NCI-H1930 (cell line): ENCODE measurements at places on chromosomes 3 and 15.

DNA sequence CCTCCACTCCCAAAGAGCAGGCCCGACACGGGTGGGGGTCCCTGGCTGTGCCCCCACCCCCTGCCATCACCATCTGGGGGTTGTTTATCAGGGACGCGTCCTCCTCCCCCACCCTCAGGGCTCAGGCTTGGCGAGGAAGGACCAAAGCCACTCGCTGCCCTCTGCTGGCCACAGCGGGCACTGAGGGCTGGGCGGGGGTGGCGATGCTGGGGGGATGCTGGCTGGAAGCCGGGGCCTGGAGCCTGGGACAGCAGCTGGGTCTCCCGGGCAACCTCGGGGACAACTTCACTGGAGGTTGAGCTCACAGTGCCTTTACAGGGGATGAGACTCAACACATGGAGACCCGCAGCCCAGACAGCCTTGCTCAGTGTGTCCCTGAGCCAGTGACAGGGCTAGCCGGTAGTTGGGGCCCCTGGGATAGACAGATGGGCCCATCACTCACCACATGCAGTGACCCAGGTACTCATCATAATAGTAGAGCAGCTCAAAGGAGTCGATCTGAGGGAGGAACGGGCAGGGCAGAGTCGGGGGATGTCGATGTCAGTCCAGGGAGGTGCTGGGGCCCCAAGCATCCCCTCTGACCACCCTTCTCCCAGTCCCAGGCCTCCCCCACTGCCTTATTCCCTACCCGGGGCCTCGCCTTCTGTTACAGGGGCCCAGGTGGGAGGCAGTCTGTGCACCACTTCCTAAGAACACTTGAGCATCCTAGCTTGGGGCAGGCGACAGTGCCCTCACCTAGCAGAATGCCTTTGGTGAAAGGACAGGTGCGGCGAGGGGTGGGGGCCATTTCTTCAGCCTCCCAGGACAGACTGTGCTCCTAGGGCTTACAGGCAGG lies 5.9 kb upstream of the CALML4 start:
- no peak for DNase-seq

- DNase-seq: no peak
Measured at GRCh38 chr15:89321521-89322410, 12.9 kb downstream of the POLG start.

DNA sequence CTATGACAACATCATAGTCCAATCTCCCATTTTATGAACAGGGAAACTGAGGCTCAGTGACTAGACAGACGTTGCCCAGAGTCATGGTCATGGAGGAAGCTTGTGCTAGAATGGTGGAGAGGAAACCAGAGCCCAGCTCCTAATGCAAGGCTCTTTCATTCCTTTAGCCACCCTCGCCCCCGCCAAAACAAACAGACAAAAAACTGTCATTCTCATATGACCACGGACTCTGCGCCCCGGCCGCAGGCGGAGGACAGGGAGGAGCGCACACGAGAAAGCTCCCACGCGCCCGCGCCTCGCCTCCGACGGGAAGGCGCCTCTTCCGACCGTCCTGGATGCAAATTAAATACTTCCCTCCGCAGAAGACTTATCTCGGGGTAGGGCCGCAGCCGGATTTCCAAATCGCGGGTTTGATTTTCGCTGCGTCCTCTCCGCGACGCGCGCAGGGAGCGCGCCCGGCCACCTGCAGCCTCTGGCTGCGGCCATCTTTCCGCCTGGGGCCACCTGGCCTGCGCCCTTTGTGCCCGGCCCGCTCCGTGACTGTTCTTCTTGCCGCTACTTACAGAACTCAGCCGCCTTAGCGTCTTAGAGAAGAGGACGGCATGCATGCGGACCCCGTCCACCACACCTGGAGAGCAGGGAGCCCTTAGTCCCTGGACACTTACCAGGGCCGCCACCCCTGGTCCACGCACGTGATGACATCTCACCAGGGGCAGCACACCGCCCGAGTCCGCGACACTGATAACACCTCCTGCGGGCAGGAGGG lies 670 bp upstream of the ATP13A3 start:
- peak; percentile 13 for DNase-seq

DNA sequence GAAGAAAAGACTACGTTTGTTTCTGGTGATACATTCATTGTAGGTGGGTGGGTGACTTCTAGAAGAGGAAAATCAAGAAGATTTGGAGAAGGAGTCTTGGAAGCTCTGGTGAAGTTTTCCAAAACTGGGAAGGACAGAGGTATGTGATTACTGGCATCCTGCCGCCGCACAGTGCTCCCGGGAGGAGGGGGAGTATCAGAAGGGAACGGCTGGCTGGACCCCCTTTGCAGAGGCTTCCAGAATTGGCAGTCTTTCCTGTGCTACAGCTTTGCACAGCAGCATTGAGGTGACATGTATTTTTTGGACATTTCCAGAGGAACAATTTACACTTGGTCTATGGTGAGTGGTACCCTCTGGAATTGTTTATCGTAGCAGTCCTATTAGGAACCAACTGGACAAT lies 75.7 kb upstream of the EOMES start:
- no peak for DNase-seq

- no peak for DNase-seq
Measured at GRCh38 chr3:72748659-72749058, 99.6 kb downstream of the SHQ1 start.

- no peak for DNase-seq
Measured at GRCh38 chr15:56890038-56890437, 28.4 kb upstream of the TCF12 start.

DNA sequence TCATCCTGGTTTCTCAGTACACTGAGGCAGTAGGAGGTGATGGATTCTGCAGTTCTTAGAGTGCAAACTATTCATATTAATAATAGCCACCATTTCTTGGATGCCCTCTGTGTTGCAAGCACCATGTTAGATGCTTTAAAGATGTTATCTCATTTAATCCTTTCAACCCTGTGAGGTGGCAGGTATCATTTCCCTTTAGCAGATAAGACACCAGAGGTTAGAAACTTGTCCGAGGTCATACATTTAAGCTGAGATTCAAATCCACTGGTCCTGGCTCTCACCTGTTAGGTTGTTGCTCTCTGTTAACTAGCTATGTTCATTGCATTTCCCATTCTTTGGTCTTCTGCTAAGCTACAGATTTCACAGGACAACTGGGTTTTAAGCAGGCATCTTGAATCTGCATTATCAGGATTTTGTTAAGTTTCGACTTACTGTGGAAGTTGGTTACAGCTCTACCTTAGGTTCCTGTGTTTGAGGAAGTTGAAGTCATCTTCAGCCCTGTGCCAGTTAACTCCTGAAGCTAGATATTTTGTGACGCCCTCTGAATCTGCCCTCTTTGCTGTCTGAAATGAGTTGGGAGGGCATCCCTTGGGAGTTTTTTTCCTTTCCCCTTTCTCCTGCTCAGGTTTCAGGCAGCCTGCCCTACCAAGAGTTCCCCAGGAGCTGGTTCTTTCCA lies 6.4 kb downstream of the PDE8A start:
- DNase-seq: no peak

DNA sequence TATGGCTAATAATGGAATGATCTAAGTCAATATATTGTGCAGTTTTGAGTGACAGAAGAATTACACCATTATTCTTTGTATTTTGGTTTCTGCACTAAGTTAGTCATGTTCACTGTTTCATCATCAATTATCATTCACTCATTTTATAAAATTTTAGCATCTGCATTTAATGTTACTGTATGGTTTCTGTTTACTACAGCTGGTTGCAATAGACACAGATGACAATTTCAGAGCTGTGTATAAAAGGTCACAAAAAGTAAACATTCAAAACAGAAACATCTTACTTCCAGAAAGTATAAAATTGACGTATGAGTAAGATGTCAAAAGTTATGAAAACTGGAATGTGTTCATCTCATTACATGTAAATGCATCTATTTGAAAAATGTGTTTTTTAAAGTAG lies 111.1 kb upstream of the GBE1 start:
- no peak for DNase-seq

GRCh38 chr3:41652506-41652905 lies 309.4 kb downstream of the ULK4 start:
- no peak for DNase-seq

- no peak for DNase-seq
Measured at GRCh38 chr3:105140899-105141367, 225.8 kb upstream of the ALCAM start.

DNA sequence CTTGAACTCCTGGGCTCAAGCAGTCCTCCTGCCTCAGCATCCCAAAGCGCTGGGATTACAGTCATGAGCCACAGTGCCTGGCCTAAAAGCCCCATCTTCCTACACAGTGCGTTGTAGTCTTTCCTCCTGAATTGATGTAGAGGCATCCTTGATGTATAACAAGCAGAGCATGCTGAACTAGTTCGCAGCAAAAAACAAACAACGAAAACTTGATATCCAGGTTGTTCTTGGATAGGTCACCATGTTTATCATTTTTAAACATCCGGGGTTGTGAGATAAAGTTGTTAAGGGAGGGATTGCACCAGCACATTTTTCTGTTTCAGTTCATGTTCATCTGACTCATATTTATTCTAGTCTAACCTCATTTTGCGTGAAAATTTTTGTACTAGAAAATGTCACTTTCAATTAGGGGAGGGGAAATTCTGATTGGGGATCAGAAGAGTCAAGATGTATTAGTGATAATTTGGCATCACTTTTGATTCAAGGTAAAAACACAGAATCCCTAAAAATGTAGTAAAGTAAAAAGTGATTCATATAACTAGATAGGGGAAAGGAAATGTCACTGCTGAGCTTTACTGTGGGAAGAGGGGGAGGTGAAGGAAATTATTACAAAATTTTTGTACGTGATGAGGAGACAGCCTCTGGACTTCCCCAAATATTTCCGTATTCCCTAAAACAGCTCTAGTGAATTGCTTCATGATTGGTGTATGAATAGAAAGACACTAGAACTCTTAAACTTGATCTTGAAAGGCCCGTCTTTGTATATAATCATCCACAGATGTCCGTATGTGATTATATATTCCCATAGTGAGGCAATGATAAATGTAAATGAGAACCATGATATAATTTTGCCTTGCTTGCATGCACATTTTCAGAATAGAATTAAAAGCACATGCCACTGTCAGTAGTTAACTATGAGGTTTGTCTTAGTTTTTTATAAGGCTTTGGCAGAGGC lies 22.9 kb downstream of the RAB8B start:
- no peak for DNase-seq

DNA sequence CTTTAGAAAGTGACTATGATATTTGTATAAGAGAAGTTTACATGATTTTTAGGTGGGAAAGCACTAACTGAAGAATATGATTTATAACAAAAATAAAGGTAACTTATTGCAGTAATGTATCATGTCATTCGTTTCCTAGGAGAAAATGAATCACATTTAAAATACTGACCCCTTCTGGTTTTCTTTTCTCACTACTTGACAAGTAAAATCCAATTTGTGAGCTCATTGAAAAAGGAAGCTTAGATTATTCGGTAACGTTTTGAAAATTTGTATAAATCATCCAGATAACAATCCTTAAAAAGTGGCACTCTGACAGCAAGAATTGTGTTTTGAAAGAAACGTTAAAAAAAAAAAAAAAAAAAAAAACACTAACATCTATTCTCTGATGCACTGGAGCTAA lies 39.0 kb downstream of the NSUN3 start:
- no peak for DNase-seq

GRCh38 chr3:183800243-183800863 lies 25.0 kb downstream of the MAP6D1 start:
- no peak for DNase-seq

GRCh38 chr3:59237121-59237520 lies 187.3 kb upstream of the CFAP20DC start:
- no peak for DNase-seq

DNA sequence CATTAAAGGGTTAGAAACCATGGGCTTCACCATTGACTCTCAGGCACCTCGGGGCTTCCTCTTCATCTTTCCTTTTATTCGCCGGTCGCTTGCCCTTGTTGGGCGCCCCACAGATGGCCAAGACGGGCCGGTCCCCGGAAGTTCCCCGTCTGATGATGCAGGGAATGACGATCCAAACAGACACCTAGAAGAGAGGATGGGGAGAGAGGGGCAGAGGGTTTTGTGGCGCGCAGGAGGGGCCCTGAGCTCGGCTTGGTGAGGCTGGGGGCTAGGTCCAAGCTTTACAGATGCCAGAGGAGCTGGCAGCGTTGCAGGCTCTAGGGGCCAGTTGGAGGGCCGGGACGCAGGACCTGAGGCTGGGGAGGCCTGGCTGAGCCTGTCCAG lies 532 bp upstream of the ESYT3 start:
- DNase-seq: no peak

DNA sequence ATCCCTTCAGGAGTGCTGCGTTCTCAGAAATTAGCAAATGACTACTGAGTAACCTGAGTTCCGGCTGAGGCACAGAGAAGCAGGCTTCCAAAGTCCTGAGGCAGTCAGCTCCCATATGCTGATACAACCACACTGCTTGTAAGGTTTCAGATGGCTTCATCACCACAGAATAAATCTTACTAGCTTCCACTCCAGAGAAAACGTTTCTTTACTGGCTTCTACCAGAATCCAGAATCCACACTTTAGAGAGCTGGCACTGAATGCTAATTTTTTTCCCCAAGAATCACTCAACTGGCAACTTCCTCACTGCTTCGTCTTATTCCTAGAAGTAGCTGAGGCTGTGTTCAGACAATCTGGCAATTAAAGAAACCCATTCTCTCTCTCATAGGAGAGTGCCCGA lies 21.4 kb downstream of the TAMM41 start:
- DNase-seq: no peak

- DNase-seq: no peak
Measured at GRCh38 chr15:78045189-78045588, 32.3 kb downstream of the TBC1D2B start.

- no peak for DNase-seq
Measured at GRCh38 chr3:46154311-46154710, 53.8 kb downstream of the CCR1 start.

GRCh38 chr3:168341192-168341815 lies 245.6 kb upstream of the GOLIM4 start:
- DNase-seq: no peak

DNA sequence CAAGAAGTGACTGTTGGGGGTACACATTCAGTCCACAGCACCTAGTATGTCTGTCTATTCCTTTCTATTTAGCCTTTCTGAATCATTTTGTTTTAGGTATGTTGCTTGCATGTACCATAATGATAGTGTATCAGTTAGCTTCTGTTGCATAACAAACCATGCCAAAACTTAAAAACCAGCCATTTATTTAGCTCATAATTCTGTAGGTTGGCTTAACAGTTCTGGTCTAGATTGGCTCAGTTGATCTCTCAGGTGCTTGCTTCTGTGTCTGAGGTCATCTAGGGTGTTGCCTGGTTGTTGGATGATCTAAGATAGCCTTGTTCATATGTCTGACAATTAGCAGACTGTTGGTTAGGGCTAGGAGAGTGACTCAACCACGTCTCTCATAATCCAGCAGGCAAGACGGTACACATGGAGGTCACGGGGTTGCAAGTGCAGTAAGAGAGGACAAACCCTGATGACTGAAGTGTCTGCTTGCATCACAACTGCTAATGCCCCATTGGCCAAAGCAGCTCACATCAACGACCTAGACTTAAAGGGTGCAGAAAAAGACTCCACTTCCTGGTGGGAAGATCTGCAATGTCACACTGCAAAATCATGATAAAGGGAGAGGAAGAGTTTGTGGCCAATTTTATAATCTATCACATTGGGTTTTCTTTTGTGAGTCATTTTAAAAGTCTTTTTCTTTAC lies 6.8 kb upstream of the PDCD6IP start:
- no peak for DNase-seq
